ENCODE measurements at places on chromosomes 3 and 15.

- DNase-seq, result no peak
Measured at GRCh38 chr3:157631478-157631877, 128.3 kb upstream of the VEPH1 start.

GRCh38 chr3:195762249-195762585 is 41.4 kb downstream of the MUC20 start:
- no peak for DNase-seq

- DNase-seq, result no peak
Measured at GRCh38 chr3:32896143-32896542, 55.3 kb upstream of the CCR4 start.

GRCh38 chr3:6989608-6990291 is 128.8 kb downstream of the GRM7 start:
- DNase-seq, result no peak

GRCh38 chr3:28674212-28674611 is 325.6 kb upstream of the AZI2 start:
- DNase-seq, result no peak

DNA sequence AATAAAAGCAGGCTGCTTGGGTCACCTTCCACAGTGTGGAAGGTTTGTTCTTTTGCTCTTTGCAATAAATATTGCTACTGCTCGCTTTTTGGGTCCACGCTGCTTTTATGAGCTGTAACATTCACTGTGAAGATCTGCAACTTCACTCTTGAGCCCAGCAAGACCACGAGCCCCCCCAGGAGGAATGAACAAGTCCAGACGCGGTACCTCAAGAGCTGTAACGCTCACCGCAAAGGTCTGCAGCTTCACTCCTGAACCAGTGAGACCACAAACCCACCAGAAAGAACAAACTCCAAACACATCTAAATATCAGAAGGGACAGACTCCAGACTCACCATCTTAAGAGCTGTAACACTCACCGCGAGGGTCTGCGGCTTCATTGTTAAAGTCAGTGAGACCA is 47.5 kb upstream of the CCR4 start:
- no peak for DNase-seq
